HuH-7 (cell line): ENCODE measurements at places on chromosomes 6 and 20.
A peak's percentile ranks its signal among the peaks of the same experiment; 100 is the strongest.

DNA sequence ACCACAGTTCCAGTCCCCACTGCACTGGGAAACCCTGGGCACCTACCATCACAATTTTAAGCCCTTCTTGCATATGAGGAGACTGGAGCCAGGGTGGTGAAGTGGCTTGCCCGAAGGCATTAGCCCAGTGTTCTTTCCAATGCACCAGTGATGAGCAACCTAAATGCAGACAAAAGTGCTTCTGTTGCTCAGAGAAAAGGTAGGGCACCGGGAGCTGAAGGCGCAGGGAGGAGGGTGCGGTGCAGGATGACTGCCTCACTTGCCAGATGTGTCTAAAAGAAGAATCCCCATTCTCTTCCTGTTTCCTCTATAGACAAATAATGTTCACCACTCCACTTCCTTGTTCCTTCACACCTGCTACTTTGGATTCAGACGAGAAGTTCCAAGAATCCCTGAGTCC lies 86.5 kb downstream of the QRSL1 start:
- DNase-seq: no peak

GRCh38 chr6:2435323-2435722 lies 189.9 kb upstream of the GMDS start:
- no peak for DNase-seq

GRCh38 chr20:8152847-8153246 lies 20.8 kb downstream of the PLCB1 start:
- no peak for DNase-seq

- no peak for DNase-seq
Measured at GRCh38 chr20:19304886-19305415, 92.5 kb downstream of the SLC24A3 start.

- peak; percentile 97 for DNase-seq
Measured at GRCh38 chr6:168071620-168072019, 7.4 kb downstream of the FRMD1 start.

DNA sequence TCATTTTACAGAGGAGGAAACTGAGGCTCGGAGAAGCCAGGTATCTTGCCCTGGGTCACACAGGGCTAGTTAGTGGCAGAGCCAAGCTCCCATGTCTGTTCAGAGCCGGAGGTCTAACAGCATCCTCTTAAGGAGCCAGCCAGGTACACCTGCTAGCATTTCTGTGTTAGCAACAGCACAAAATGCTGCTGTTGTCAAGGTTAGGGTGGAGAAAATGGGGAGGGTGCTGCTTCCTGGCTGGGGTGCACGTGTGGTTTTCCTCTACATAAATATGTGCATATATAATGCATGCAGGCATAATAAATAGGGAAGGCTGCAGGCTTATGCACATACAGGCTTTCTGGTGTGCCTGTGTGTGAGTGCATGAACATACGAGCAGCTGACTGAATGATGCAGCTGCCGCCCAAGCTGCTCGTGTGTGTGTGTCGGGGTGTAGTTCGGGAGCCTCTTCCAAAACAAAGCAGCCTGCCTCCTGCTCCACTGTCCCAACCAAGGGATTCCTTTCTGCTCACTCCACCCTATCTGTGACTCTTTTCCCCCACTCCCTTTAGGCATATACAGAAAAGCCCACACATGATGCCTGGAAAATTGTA lies 86.6 kb downstream of the CD40 start:
- DNase-seq: no peak

DNA sequence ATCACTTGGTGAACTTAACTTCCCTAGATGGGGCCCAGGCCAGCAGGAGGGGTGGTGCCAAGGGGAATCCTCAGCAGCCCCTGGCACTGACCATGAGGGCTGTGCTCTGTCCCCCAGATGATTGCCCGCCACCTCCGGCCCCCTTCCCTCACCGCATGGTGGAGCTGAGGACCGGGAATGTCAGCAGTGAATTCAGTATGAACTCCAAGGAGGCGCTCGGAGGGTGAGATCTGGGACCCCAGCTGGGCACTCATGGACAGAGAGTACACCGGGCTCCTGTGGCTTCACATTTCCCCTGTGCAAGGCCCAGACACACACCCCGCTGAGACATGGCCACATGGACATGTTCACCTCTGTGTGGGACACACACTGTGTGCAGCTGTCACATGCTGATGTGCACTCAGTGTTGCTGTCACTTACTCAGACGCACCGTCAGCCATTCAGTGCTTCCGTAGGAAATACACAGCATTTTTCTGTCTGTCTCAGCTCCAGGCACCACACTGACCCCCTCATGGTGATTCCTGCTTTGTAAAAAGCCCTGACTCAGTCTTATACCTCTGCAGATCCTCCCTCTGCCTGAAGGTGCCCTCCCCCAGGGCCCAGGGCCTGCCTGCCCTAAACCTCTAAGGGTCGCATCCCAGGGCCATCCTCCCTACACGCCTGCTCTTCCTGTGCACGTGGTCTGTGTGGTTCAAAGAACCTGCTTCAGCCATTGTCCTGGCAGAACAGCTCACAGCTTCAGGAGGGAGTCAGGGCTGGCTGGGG lies 4.4 kb downstream of the MYLK2 start:
- no peak for DNase-seq

DNA sequence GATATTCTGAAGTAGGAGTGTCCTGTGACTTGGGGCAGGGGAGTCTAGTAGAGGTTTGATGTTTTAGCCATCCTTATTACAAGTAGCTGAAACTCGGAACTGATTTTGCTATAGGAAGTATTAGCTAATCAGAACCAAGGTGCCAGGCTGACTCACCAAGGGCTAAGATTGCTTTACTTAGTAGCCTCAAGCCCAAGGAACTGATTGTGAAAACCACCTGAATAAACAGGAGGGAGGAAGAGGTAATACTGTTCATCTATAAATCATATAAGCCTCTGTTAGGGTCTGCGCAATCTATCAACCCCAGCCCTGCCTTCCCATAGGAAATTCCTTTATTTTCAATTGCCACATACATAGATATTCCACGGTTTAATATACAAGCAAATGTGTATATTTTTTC lies 54.4 kb downstream of the GNAS start:
- no peak for DNase-seq

DNA sequence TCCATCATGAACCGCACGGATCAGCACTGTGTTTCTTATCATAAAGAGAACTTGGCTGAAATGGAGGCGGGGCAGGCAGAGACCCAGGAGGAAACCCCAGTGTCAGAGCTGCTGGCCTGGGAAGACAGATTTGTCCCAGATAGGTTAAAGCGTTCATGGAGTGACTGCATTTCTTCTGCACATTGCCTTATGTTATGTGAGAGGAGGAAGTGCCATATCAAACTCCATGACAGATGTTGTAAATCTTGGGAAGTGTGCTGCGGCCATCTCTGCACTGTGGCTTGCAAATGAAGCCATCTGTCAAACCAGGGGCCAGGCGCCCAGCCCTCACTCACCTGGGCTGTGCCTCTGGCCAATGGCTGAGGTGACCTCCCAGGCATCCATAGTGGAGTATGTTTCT lies 163.0 kb downstream of the SLC24A3 start:
- no peak for DNase-seq

GRCh38 chr20:23453549-23454543 lies 1.2 kb upstream of the CST11 start:
- no peak for DNase-seq

DNA sequence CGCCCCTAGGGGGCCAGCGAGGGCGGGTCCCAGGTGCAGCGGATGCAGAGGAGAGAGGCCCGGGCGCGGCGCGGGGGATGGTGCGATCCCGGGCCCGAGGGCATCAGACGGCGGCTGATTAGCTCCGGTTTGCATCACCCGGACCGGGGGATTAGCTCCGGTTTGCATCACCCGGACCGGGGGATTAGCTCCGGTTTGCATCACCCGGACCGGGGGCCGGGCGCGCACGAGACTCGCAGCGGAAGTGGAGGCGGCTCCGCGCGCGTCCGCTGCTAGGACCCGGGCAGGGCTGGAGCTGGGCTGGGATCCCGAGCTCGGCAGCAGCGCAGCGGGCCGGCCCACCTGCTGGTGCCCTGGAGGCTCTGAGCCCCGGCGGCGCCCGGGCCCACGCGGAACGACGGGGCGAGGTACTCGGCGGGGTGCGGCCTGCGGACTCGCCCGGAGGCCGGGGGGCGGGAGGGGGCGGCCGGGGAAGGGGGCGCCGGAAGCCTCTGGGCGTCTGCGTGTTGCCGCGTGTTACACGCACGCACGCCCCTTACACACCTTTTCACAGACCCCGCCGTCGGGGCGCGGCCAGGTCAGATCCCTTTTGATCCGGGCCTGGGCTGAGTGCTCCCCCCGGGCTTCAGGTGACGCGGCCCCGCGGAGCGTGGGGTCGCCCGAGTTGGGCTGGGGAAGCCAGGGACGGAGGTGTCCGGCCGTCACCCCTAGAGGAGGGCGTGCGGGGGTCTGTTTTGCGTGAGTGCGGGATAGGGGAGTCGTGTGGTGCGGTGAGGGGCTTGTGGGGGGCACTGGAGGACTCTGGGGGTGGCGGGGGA lies 412 bp downstream of the TRIB3 start:
- DNase-seq: peak; percentile 84

- DNase-seq: no peak
Measured at GRCh38 chr6:74598462-74599393, 607.1 kb downstream of the COL12A1 start.
